ENCODE measurements at places on chromosomes 2 and 18.

- no peak for DNase-seq
These were observed 162.4 kb upstream of the NABP1 start for GRCh38 chr2:191515551-191515950.

DNA sequence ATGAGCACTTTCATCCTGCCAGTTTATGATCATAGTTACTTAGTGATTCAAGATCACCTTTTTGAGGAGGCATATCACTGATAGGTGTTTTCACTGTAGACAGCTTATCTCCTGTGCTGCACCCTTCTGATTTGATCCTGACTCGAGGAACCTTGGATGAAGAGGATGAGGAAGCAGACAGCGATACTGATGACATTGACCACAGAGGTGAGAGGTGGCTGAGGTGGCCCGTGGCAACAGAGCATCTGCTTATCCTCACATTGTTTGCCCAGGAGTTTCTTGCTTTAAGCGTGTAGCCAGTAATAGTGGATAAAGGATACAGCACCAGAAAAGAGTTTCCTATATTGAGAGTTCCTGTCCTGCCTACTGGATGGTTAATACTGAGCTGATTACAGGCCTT, 15.7 kb downstream of the SUPT7L start:
- no peak for DNase-seq

GRCh38 chr2:223625652-223626051, 23.5 kb upstream of the SCG2 start:
- DNase-seq, result no peak

- DNase-seq, result no peak
These were observed 830.4 kb downstream of the DCDC2C start for GRCh38 chr2:4533806-4534205.

DNA sequence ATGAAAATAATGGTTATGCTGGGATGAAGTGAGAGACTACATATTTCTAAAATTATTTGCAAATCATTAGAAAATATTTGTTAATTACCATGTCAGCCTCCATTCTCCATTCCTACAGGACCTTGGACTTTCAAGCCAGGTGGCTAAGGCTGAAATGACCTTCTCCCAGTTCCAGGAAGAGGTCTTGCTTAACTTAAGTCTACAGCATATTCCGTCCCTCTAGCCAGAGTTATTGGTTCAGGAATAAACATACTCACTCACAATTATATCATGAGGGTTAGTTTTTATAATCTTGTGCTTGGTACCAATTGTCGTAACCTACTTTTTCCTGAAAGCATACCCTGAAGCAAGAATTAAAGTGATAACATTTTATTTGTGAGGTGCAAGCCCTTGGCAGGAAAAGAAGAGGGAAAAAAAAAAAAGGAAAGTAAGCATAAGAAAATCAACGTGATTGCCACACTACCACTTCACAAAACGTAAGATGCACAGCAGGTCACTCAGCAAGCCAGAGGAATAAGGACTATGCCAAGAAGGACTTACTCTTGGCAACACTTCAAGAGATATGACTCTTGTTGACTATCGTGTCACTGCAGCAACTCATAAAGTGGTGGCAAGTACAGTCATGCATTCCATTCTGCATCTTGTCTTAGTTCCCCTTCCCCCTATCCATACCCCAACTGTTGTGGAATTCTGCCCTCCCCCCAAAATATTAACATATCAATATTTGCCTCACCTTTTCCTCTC, 479.1 kb downstream of the MBD2 start:
- DNase-seq, result peak; percentile 39

GRCh38 chr2:106085181-106085940, 108.7 kb downstream of the UXS1 start:
- no peak for DNase-seq

GRCh38 chr2:215029936-215030335, 108.5 kb downstream of the ABCA12 start:
- no peak for DNase-seq

- no peak for DNase-seq
These were observed 22.8 kb downstream of the EHD3 start for GRCh38 chr2:31256611-31257382.

DNA sequence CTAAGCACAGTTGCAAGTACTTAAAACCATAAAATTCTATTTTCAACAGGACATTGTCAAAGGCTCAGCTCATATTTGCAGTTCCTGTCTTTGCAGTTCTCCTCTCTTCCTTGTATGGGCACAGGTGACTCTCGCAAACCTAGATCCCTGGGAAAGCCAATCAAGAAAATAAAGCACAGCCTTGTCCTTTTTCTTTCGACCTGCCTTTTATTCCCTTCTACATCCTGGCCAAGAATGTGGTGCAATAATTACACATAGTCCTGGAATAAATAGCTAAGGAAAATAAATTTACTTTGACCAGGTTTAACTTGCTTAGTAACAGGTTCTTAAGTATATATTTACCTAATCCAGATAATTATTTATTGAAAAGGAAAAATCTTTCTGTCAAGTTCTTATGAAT, 20.2 kb downstream of the ATG16L1 start:
- DNase-seq, result no peak

DNA sequence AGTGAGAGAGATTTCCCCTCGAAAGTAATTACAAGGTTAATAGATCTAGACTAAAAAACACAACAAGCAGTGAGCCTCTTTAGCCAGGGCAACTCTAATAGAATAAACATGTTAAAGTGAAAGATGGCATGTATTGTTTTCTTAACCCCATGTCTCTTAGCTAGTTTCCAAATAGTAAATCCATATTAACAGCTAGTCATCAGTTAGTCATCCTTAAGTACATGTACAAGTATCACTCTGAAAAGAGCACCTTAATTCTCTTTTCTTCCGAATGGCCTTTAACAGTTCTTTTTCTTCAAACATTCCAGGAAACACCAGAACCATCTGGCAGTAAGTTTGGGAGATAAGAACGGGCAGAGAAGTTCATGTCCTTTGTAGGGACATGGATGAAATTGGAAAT, 1480.0 kb downstream of the LRP1B start:
- no peak for DNase-seq

- DNase-seq, result no peak
These were observed 8.3 kb upstream of the PTPRM start for GRCh38 chr18:7558769-7559168.

DNA sequence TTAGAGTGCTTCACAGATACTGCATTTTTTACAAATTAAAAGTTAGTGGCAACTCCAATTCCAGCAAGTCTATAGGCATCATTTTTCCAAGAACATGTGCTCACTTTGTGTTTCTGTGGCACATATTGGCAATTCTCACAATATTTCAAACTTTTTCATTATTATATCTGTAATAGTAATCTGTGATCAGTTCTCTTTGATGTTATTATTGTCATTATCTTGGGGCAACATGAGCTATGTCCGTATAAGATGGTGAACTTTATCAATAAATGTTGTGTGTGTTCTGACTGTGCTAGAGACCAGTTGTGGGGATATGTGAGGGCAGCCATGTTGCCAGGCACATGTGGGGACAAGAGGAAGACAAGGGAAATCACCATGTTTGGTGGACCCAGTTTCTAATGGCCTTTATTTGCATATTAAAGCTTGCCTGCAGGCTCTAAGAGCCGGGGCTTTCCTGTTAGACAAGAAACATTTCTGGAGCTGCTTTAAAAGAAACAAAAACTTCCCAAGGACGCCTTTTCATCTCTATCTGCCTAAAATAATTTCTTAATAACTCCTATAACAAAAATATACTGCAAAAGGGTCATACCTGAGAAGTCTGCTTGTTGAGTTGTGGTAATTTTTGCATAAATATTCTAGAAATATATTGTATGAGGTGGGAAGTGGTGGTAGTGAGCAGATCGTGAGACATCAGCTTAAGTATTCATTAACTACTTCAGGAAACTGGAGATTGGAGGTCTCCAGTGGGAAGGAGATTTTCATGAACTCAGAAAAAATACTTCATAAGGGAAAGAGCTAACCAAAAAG, 37.2 kb downstream of the KYNU start:
- DNase-seq, result no peak

GRCh38 chr2:172434821-172435605, 7.6 kb downstream of the ITGA6 start:
- DNase-seq, result no peak

- DNase-seq, result no peak
These were observed 22.7 kb downstream of the RPRM start for GRCh38 chr2:153455861-153456260.

DNA sequence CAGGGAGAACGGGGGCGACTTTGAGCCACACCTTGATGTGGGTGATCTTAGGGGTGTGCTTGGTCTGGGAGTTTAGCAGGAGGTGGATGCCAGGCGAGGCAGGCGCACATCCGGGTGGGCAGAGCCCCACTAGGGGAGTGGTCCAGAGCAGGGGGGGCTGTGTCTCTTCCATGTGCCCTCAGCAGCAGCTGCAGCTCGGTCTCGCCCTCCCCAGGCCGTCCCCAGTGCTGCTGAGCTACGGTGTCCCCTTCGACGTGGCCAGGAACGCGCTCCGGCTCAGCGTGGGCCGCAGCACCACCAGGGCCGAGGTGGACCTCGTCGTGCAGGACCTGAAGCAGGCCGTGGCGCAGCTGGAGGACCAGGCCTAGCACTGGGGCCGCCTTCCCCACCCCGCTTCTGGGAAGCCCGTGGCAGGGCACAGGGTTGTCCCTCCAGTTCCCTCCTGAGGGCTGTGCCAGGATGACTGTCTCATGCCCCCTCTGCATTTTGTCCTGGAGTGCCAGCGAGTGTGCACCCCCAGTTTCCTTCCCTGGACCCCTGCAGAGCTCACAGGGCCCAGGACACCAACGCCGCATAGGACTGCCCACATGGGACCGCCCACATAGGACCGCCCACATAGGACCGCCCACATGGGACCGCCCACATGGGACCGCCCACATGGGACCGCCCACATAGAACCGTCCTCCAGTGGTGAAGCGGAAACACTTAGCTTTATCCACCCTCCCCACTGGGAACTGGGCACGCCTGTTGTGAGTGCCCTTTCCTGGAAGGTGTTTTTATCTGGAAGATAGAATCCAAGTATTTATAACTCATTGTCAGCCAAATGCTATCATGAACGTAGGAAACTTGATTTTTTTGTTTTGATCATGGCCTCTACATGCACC, 1.9 kb upstream of the ESPNL start:
- DNase-seq, result peak; percentile 55

DNA sequence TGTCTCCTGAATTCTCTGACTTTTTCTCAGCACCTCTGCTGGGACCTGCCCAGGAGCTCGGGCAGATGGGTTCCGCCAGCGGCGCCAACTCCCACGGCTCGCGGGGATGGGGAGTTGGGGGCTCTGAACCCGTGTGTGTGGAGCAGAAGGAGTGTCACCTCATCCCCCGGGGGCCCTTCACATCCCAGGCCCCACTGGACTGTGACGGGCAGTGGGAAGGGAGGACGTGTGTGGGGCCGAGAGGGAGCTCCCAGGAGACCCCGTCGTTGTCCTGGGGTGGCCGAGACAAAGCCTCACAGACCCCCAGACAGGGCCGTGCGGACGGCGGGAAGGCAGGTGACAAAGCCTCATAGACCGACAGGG, 130.0 kb upstream of the CTDP1 start:
- no peak for DNase-seq

- DNase-seq, result no peak
These were observed 556 bp downstream of the CYRIA start for GRCh38 chr2:16664809-16665747.

GRCh38 chr2:148044322-148044721, 23.4 kb downstream of the MBD5 start:
- no peak for DNase-seq

- DNase-seq, result no peak
These were observed 34.0 kb downstream of the UGP2 start for GRCh38 chr2:63875559-63876245.

All from LoVo (cell line).